Common myeloid progenitor, CD34-positive (primary cell): ENCODE measurements at places on chromosomes 7 and 10.

DNA sequence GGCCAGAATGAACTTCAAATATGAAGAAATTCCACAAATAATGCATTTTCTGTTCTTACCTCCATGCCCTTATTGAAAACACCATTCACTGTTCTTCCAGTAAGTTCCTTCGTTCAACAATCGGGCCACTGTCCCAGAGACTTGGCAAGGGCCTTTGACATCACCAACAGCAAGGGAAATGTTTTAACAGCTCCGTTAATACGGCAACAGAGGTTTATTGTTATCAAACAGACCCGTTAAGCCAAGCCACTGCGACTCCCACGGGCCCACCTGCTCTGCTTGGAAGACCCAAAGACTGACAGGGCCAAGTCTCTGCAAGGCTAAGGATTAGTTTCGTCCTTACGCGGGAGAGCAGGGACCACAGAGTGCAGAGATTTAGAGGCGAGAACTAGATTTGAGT is 43.4 kb upstream of the LYZL1 start:
- no peak for DNase-seq

- no peak for DNase-seq
Observed at GRCh38 chr7:124516911-124517310, 248.7 kb downstream of the GPR37 start.

DNA sequence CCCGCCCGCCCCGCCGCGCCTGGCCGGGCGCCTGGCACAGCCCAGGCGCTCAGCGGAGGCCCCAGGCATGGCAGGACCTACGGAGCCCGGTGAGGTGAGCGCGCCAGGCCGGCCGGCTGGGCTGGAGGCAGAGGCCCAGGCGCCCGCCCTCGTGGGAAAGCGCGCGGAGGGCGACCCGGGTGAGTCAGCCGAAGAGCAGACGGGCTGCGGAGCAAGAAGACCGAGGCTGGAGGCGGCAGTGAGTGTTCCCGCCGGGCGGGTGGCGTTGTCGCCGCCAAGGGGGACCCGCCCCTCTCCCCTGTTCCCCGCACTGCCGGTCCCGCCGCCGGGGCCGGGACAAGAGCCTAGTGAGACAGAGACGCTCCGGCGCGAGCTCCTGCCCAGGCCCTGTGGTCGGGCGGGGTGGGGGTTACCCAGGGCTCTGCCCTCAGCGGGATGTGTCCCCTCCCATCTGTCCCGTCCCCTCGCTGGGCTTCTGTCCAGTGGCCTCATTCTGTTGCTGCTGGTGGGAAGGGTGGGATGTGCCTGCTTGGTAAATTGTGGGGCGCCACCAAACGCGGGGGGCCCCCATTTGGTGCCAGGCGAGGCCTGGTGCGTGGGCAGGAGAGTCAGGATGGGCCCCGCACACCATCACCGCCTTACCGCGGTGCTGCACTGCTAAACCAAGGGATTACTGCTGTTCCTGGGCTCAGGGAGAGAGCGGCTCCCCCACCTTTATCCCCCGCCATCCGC is 17.0 kb upstream of the NODAL start:
- DNase-seq = peak; percentile 59

DNA sequence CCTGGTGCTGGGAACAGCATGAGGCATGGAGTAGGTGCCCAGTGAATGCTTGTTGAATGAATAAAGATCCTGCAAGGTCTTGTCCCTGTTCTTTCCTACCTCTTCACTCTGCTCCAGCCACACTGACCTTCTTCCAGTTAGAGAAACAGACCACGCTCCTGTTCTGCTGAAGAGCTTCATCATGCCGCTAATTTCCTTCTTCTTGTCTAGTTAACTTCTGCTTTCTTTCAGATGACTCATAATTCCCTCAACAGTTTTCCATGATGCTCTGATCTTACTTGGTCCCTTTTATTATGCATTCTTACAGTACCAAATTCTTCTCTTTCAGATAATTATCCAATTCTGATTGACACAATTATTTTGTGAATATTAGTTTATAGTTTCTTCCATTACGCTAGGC is 59.5 kb upstream of the C1QL3 start:
- DNase-seq = peak; percentile 40
